ENCODE measurements at places on chromosomes 1 and 21.

DNA sequence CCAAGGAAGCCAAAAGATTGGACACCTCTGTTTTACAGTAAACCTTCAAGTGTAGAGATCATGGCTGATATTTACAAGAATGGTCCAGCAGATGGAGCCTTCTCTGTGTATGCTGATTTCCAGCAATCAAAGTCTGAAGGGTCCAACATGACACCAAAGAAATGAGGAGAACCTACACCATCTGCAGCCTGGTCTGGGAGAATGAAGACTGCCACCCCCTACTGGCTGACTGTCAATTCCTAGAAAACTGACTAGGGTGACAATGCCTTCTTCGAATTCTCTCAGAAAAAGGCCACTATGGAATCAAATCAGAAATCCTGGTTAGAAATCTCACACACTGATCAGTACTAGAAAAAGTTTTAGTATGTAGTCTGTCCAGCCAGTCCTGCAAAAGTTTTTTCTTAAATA lies 83.3 kb downstream of the CDC42BPA start:
- no peak for DNase-seq

DNA sequence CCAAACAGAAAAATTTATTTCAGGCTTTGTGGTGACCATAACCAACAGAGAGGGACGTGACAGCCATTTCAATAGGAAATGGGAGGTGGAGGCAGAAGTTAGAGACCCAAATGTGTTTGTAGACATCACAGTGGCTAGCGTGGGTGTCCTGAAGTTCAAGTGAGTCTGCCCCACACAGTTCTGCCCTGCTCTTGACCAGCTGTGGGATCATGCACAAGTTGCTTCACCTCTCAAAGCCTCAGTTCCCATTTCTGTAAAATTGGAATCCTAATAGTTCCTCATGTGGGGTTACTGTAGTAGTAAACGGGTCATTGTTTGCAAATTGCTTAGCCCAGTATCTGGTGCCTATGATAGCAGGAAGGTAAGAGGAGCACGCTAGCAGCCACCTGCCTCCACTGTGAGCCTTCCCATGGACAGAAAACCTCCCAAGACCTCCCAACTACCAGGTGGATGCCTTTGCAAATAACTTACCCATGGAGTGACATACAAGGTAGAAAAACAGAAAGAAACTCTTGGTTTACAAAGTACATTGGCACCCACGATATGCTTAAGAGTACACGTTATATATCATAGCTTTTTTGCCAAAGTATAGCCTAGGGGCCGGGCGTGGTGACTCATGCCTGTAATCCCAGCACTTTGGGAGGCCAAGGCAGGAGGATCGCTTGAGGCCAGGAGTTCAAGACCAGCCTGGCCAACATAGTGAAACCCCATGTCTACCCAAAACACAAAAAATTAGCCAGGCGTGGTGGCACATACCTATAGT lies 29.1 kb downstream of the FHAD1 start:
- DNase-seq: no peak

DNA sequence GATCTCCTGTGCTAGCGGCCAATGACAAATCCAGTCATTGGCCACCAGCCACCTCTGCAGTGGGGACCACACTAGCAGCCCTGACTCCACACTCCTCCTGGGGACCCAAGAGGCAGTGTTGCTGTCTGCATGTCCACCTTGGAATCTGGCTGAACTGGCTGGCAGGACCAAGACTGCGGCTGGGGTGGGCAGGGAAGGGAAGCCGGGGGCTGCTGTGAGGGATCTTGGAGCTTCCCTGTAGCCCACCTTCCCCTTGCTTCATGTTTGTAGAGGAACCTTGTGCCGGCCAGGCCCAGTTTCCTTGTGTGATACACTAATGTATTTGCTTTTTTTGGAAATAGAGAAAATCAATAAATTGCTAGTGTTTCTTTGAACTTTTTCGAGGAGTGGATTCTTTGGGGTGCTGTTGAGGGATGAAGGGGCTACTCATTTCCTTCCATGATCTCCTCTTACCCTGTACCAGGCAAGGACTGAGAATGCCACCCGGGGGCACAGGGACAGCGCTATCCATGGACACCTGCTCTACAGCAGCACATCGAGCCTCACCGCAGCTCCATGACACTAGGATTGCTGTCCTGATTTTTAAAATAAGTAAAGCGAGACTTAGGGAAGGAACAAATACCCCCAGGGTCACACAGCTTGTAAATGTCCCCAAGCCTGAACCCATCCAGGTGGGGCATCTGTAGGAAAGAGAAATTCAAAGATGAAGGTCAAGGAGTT lies 44.7 kb downstream of the TNNT2 start:
- no peak for DNase-seq

- DNase-seq: no peak
These were observed 41.7 kb downstream of the GABPA start for GRCh38 chr21:25776440-25776839.

- no peak for DNase-seq
These were observed 1.4 kb downstream of the S100A6 start for GRCh38 chr1:153534226-153534924.

- DNase-seq: no peak
These were observed 8.2 kb downstream of the DMRTB1 start for GRCh38 chr1:53467391-53467790.

- DNase-seq: no peak
These were observed 957.4 kb upstream of the NCAM2 start for GRCh38 chr21:20040768-20041167.

GRCh38 chr1:206503591-206504362 lies 3.6 kb upstream of the RASSF5 start:
- no peak for DNase-seq

DNA sequence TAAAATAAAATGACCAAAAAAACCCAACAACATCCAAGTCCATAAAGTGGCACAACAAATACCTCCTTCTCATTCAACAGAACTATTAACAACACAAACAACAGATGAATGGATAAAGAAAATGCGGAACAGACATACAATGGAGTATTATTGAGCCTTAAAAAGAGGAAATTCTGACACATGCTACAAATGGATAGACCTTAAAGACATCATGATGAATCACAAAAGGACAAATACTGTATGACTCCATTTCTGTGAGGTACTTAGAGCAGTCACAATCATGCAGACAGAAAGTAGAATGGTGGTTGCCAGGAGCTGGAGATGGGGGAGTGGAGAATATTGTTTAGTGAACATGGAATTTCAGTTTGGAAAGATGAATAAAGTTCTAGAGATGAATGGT lies 42.6 kb downstream of the EYA3 start:
- no peak for DNase-seq

GRCh38 chr21:35404247-35404646 lies 355.1 kb upstream of the RUNX1 start:
- DNase-seq: no peak

- no peak for DNase-seq
These were observed 67.3 kb downstream of the LAMC1 start for GRCh38 chr1:183090391-183091006.

DNA sequence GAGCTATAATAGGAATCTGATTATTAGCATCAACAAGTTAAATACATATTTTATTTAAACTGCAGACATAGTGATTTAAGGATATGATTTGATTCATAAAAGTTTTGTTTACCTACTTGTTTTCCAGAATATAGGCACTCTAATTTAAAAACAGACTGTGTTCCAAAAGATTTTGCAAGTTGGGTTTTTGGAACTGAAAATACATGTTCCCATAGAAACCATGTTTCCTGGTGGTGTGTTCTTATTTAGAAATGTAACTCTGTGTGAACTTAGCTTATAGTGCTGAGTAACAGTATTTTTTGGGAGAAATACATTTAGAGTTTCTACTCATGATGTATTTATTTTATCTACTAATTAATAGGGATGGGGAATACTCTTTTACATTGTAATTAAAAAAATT lies 21.8 kb downstream of the USP25 start:
- DNase-seq: no peak

DNA sequence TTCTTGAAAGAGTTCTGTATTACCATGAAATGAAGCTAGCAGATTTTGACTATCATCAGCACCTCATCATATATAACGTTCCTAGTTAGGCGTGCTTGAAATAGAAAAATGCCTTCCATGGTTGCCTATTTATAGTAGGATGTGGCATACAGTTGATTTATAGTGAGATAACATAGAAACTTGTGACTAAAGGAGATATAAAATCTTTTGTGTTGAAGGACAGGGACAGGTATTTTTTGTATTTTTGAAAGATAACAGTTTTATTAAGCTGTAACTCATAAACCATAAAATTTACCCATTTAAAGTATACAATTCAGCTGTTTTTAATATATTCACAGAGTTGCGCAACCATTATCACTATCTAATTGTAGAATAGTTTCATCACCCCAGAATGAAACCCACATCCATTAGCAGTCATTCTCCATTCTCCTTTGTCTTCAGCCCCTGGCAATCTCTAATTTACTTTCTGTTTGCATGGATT lies 19.3 kb downstream of the SPEN start:
- no peak for DNase-seq

DNA sequence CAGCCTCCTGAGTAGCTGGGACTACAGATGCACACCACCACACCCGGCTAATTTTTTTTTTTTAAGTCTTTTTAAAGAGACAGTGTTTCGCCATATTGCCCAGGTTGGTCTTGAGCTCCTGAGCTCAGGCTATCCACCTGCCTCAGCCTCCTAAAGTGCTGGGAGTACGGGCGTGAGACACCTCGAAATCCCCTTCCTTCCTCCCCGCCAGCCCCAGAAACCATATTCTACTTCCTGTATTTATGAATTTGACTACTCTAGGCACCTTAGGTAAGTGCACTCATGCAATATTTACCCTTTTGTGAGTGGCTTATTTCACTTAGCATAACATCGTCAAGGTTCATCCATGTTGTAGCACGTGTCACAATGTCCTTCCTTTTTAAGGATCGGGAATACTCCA lies 6.9 kb upstream of the LRP8 start:
- no peak for DNase-seq

DNA sequence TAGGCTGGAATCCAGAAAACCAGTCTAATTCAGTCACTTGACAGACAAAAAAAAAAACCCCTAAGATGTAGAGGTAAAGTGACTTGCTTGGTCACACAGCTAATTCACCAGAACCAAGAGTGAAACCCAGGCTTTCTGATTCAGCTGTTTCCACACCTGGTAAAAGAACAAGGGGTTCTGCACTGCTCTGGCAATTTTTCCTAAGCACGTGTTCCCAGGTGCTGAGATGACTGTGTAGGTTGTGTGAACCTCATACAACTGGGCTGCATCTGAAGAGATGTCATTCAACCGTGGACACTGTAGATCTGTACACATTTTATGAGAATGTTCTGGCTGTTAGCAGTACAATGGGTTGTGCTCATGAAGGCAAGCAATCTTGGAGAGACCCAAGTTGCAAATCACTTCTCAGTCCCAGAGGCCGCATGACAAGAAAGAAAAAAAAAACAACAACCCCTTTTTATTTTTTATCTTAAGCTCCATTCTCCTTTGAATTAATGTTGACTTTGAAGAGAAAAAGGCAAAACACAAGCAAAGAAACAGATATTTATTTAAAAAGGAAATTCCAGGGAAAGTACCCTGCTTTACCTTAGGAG lies 95.4 kb downstream of the INTS7 start:
- no peak for DNase-seq

GRCh38 chr1:43056460-43056859 lies 97.8 kb upstream of the SLC2A1 start:
- no peak for DNase-seq
